ENCODE measurements at places on chromosomes 11 and 22. TPM values are rescaled to one million over a fixed set of nuclear protein-coding genes. Genes with fewer than 3 reads are reported as not detected.

GRCh38 chr11:76086743-76087635 is 119.3 kb downstream of the WNT11 start:
- DNase-seq: no peak

- no peak for DNase-seq
Observed at GRCh38 chr11:79081471-79082031, 359.3 kb downstream of the TENM4 start.

DNA sequence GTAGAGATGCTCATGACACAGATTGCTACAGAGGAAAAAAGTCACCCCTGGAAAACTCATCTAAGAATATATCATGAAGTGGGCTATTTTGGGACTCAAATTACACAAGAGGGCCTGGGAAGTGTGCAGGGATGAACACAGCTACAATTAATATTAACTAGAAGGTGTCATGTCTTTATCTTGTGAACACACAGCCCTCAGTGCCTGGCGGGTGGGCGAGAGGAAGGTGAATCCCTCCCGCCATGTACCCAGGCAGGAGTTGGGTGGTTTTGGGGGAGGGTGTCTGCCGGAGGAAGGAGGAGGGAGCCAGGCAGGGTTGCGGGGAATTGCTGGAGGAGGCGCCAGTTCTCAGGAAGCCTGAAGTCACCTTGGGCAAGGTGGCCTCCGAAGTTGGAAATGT is 5.1 kb upstream of the FAM83F start:
- DNase-seq: no peak

- no peak for DNase-seq
Observed at GRCh38 chr11:32044158-32044863, 46.6 kb upstream of the RCN1 start.

DNA sequence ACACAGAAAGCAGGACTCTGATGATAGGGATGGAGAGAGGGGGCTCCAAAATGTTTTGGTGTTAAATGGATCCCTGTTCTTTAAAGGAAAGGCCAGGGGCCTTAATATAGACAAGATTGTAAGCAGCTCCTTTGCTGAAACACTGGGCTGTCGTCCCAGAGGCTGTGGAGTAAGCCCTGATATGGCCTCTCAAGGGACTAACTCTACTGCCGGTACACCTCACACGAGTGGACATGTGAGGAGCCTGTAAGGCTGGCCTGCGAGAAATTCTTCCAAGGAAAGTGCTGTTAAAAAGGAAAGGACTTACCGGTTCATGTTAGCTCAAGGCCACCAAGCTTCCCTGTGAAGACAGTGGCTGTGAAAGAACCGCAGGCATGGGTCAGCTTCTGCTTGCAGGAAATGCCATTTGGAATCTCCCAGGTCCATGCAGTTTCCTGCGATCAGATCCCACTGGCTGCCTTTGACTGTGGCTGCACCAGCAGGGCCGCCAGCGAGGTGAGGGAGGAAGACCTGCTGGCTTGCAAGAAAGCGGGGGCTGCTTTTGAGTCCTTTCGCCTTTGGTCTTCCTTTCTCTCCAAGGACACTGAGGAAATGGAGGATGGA is 106.6 kb downstream of the PRR5L start:
- no peak for DNase-seq

GRCh38 chr22:19176732-19177131 is 1.8 kb downstream of the SLC25A1 start:
- DNase-seq: no peak

DNA sequence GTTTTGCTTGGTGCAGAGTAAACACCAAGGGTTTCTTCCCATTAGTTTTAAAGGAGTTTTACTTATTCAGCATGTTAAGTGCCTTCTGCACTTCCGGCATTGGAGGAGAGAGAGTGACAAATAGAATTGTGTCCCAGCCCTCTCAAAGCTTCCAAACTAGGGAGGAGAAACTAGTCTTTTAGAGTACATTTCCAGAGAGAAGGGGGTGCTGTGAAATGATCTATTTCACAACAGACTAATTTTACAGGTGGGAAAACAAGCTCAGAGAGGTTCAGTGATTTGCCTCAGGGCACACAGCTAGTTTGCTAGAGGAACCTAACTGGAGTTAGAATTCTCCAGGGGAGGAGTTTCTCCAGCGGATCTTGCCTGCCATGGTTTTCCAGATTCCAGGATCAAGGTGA is 12.6 kb downstream of the MPST start:
- no peak for DNase-seq

DNA sequence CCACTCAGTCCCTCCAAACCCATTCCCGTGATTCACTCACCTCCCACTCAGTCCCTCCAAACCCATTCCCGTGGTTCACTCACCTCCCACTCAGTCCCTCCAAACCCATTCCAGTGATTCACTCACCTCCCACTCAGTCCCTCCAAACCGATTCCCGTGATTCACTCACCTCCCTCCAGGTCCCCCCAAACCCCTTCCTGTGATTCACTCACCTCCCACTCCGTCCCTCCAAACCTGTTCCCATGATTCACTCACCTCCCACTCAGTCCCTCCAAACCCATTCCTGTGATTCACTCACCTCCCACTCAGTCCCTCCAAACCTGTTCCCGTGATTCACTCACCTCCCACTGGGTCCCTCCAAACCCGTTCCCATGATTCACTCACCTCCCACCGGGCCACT is 639.6 kb downstream of the BRD1 start:
- no peak for DNase-seq

DNA sequence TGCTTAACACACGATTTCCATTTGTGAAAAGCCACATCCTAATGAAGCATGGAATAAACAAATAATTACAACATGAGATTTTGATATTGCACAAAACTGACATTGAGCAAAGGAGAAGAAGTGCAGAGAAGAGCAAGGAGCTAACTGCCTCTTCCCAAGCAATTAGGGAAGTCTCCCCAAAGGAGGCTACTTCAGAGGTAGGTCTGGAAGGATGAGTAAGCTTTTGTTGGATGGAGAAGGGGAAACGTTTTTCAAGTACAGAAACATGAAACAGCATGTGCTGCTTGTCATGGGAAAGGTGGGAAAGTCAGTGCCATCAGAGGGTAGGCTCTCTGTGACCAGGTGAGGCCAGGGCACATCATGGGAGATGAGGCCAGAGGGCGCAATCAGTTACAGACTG is 132.2 kb upstream of the SESN3 start:
- DNase-seq: no peak

DNA sequence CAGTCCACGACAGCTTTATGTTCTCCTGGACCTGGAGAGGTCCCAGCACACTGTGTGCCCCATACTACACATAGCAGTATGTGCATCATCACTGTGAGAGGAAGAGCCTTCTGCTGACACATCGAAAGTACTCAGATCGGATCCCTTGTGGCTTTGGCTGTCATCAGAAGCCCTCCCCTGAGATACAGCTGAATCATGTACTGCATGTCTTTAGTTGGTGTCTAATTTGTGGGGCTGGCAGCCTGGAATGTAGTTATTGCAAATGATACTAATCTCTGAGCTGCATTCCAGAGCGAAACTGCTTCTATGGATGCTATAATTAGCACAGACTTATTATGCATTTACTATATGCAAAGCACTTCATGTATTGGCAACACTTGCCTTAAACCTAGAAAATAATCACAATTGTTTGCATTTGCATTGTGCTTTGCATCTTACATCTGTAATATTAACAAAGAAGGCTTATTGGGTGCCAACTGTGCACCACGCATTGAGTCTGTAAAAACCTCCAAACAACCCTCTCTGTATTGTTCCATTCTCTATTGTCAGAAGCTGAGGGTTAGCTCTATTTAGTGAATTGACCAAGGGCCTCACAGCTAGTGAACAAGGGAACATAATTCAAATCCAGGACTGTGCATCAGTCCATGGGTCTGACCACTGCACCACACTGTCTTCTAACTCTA is 89.2 kb upstream of the CRTAM start:
- no peak for DNase-seq

- no peak for DNase-seq
Observed at GRCh38 chr22:44881624-44882023, 128.2 kb downstream of the PHF21B start.

- no peak for DNase-seq
Observed at GRCh38 chr11:79082907-79083306, 357.9 kb downstream of the TENM4 start.

- DNase-seq: no peak
Observed at GRCh38 chr22:39281126-39281525, 36.3 kb upstream of the PDGFB start.

- DNase-seq: no peak
Observed at GRCh38 chr11:128521682-128522054, 65.7 kb downstream of the ETS1 start.

GRCh38 chr11:115408036-115408921 is 95.9 kb downstream of the CADM1 start:
- peak; percentile 44 for DNase-seq

GRCh38 chr11:3137486-3138177 is 27.5 kb downstream of the OSBPL5 start:
- no peak for DNase-seq

- no peak for DNase-seq
Observed at GRCh38 chr11:95282291-95282751, 51.3 kb upstream of the SESN3 start.

DNA sequence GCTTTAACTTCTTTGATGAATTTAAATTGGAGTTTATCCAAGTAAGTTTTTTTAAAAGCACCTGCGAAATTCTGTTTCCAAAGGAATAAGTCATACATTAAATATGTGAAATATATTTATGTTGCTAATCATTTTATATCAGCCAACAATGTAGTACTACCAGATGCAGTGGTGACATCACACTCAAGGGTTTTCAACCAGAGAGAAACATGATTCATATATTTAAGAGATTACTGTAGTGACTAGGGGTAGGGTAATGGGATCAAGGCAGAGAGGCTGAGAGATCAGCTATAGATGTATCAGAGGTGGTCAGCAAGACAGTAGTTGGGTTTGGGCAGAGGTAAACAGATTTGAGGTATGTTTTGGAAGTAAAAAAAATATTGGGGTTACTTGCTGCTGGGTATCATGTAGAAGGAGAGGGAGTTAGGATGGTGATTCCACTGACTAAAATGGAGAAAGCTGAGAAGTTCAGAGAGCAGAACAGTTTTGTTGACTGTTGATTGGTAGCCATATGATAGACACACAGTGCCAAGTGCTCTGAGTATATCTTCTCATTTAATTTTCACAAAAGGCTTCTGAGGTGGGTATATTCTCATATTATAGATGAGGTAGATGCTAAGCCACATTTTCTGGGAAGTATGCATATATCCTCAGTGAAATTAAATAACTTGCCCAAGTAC is 39.4 kb downstream of the CEP57 start:
- no peak for DNase-seq

- no peak for DNase-seq
Observed at GRCh38 chr11:86240164-86240563, 4.4 kb upstream of the EED start.

DNA sequence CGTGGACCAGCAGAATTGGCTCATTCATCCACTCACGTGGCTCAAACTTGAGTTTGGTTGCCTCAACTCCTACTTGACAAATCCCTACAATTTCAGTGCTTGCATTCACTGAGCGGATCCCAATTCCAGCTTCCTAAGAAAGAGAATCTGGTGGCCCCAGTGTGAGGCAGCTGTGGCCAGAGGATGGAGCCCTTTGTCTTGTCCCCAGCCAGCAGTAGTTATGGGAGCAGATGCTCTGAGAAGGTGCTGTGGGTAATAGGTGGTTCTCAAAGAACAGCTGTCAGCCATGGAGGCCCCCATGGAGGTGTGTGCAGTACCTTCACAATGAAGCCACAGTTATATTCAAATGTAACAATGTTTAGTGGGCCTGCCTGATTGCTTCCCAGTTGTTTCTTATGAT is 39.3 kb downstream of the KREMEN1 start:
- DNase-seq: no peak

DNA sequence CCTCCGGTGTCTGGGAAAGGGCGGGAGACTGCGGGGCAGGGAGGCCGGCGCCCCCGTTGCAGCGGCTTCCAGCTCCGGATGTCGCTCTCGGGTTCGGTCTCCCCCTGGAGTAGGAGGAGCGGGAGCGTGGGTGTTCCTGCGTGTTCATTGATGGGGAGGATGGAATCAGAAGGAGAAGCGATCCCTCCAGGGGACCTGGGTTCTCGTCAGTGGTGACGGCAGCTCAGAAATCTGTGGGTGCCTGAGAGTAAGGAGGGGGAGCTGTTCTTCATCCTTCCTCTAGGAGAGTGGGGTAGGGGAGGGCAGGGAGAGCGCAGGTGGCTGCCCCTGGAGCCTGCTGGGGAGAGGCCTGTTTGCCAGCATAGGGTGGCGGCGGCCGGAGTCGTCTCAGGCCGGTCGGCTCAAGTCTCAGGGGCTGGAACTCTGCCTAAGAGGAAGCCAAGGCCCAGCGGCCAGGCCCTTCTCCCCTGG is 1.1 kb downstream of the UBASH3B start:
- peak; percentile 57 for DNase-seq

DNA sequence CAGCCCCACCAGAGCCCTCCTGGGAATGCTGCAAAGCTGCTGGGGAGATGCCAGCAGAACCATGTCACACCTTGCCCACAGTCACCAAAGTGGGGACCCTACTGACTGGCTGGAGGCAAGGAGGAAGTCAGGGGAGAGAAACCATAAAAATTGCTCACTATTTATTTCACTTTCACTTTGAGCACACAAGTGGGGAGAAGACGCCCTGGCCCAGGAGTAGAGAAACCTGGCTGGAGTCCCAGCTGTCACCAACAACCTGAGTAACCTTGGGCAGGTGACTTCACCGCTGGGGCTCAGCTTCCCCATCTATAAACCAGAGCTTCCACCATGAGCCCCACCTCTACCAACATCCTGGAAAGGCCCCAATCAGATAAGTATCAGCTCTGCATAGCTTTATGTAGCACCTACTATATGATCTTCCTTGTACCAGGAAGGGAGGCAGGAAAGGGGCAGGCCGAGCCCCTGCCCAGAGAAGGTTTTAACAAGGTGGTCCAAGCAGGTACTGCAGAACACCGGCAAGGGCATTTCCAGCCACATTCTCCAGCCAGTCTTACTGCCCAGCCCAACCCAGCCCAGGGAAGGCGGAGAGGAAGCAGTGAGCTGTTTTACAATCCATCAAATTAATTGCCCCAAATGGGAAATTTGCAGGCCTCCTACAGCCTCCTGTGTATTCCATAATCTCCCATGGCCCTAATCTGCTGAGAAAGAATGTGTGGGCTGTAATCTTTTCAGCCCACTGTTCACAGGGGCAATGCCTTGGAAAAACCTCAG is 27.6 kb downstream of the PLEKHA7 start:
- DNase-seq: peak; percentile 89

GRCh38 chr11:76621466-76621865 is 49.1 kb downstream of the LRRC32 start:
- DNase-seq: no peak

The PIH1D2 gene
- total RNA-seq: 3.4 TPM

The CLCF1 gene
- total RNA-seq: 1.4 TPM

The ABCG4 gene
- 0.42 TPM for total RNA-seq

The ST14 gene
- total RNA-seq: 103 TPM

The GTPBP1 gene
- 72.0 TPM for total RNA-seq

The PLAAT5 gene
- 2.1 TPM for total RNA-seq

The TMEM191C gene
- 0.31 TPM for total RNA-seq

The MAPK8IP2 gene
- total RNA-seq: 0.83 TPM

The CCDC116 gene
- total RNA-seq: 0.57 TPM

The HTATIP2 gene
- 29.2 TPM for total RNA-seq
